ENCODE measurements at places on chromosomes 2 and 18. TPM values are rescaled to one million over a fixed set of nuclear protein-coding genes. Genes with fewer than 3 reads are reported as not detected.
A peak's percentile ranks its signal among the peaks of the same experiment; 100 is the strongest.

SCRN3 gene
- total RNA-seq: 21.1 TPM

SLC16A14 gene
- 0.18 TPM for total RNA-seq

CTNNA2 gene
- 4.7 TPM for total RNA-seq

DNA sequence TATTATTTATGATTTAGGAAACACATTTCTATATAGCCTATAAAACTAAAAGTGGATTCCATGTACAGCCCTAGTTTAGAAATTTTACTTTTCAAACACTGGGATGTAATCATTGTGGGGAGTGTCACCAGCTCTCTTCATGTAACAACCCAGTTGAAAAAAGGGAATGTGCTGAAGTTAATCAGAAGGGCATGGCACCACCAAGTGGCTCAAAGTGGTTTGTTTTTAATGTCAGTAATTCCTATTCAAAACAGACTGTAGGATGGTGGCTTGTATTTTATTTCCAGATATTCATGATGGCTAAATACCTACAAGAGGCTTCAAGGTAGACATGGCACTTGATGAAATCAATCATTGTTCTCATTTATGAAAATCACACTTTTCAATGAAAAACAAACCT is 58.1 kb upstream of the TMEM182 start:
- peak; percentile 16 for DNase-seq

DNA sequence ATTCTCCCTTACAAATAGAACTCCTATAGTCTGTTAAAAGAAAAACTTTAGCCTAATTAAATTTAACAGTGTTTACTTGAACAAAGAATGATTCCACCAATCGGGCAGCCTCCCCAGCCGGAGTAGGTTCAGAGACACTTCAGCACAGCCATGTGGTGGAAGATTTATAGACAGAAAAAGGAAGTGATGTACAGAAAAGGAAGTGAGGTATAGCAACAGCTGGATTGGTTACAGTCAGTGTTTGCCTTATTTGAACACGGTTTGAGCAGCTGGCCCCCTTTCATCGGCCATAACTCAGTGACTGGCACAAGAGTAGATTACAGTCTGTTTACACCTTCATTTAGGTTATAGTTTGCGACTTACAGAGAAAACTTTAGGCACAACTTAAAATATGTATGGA is 2.1 kb upstream of the SKA1 start:
- DNase-seq: no peak

GRCh38 chr2:33013684-33014110 is 66.9 kb downstream of the LTBP1 start:
- DNase-seq: no peak

- DNase-seq: no peak
Measured at GRCh38 chr2:9747396-9747795, 95.9 kb upstream of the TAF1B start.

DNA sequence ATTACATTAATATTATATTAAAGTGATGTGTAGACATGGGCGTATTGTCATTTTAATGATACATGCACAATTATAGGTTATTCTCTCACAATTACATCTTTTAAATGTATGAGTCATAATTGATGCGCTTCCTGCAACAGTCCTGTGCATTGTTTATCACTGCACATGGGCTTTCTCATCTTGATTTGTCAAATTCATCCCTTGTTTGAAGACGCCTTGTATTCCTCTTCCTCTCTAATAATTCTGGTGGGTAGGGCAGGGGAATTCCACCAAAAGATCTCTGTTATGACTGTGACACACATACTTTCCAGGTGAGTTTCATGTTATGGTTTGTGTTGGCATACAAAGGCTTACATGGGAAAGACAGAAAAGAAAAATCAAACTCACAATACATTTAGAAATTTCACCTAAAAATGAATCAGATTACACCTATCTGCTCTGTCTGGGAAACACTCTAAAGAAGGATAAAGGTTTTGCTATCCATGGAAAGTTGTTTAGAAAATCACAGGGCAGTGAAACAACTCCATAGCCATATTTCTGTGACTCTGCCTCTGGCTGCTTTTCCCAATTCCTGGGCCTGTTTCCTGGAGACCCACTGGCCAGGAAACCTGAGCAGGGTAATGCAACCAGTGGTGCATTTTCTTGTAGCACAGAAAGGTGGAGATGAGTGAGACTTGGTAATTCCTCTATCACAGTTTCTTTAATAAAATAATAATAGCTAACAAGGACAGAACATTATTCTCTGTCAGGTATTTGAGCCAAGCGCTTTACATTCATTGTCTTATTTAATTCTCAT is 13.2 kb downstream of the SLC9A2 start:
- DNase-seq: no peak

DNA sequence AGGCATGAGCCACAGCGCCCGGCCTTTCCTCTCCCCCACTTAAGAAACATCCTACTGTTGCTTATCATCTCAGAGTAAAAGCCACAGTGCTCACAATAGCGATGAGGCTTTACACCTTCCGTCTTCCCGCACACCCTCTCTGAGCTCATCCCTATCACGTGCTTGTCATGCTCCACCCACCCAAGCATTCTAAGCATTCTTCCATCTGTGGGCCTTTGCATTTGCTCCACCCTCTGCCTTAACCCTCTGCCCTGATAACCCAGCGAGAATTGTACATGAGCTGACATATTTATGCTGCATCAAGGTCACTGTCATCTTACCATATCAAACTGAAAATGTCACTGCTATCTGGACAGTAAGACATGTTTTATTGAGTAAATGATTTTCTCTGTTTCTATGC is 22.6 kb downstream of the FOXI3 start:
- DNase-seq: no peak

GRCh38 chr2:233745073-233745755 is 14.9 kb upstream of the UGT1A1 start:
- DNase-seq: no peak

DNA sequence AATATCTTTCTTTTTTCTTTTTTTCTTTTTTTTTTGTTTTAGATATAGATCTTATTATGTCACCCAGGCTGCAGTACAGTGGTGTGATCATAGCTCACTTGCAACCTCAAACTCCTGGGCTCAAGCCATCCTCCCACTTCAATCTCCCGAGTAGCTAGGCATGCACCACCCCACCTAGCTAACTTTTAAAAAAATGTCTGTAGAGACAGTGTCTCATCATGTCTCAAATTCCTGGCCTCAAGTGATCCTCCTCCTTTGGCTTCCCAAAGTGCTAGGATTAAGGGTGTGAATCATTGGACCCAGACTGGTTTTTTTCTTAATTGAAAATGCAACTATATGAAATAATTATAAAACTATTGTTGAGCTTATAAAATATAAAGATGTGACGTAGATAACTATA is 9.8 kb upstream of the ZCCHC2 start:
- no peak for DNase-seq

DNA sequence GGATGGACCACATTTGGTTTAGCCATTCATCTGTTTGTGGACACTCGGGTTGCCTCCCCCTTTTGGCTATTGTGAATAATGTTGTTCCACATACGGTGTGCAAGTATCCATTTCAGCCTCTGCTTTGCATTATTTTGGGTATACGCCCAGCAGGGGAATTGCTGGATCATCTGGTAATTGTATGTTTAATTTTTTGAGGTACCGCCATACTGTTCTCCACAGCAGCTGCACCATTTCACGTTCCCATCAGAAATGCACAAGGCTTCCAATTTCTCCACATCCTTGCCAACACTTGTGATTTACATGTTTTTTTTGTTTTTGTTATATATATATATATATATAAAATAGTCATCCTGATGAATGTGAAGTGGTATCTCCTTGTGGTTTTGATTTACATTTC is 54.6 kb upstream of the TWIST2 start:
- DNase-seq: no peak

DNA sequence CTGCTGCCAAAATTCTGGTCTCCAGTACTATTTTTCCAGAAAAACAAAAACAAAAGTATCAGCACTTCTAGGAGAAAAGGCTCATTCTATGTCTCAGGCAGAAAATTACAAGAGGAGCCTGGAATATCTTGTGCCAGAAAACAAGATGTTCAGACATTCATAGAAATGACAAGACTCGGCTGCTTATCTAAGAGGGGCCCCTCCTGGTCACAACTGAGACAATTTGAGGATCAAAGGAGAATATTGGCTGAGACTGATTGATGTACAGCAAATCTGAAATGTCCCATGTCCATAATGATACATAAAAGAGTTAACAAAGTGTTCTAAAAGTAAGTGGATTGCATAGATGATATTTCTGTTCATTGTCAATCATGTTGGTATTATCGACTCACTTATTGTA is 2.4 kb upstream of the RPS7 start:
- no peak for DNase-seq

DNA sequence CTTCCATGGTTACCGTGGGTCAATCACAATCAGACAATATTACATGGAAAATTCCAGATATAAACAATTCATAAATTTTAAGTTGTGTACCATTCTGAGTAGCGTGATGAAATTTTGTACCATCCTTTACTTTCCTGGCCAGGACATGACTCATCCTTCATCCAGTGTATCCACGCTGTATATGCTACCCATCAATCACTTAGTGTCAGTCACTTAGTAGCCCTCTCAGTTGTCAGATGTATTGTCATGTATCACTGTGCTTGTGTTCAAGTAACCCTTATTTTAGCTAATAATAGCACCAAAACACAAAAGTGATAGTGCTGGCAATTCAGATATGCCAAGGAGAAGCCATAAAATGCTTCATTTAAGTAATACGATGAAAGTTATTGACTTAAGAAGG is 282.6 kb downstream of the CPS1 start:
- no peak for DNase-seq

Data from endothelial cell (in vitro differentiated cells).